KBM-7 (cell line): ENCODE measurements at places on chromosomes 3 and 15.

GRCh38 chr3:170081079-170081741 lies 43.4 kb downstream of the GPR160 start:
- no peak for DNase-seq

GRCh38 chr15:38150794-38151193 lies 101.8 kb upstream of the SPRED1 start:
- no peak for DNase-seq

DNA sequence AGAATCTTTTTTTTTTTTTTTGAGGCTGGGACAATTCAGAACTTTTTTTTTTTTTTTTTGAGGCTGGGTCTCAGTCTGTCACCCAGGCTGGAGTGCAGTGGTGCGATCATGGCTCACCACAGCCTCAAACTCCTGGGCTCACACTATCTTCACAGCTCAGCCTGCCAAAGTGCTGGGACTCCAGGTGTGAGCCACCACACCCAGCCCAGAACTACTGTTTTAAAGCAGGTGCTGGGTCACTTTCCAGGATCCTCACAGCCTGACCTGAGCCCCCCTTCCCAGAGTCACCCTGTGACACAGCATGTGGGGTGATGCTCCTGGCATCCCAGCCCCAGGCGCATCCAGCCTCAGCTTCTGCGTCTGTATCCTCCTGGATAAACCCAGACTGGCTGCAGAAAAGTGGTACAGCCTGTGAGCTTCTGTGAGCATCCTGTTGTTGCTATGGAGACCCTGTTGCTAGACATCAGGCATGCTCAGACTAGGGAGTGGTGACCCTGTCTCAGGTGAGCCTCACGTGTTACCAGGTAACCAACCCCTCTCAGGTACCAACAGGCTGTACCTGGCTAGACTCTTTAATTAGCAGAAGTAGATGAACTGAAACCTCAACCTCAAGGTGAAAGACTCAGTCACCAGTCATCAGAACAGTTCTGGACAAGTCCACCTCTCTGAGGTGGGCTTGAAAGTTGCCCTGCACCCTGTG lies 15.0 kb downstream of the KLF13 start:
- no peak for DNase-seq

- no peak for DNase-seq
Observed at GRCh38 chr3:173531602-173532001, 134.1 kb downstream of the NLGN1 start.

- no peak for DNase-seq
Observed at GRCh38 chr3:48208076-48208475, 15.2 kb upstream of the CAMP start.
